Activated T-cell treated with anti-CD3 and anti-CD28 coated beads, Interleukin-2, amount 50 U/mL, for 72 hours (primary cell): ENCODE measurements at places on chromosomes 1 and 21. TPM values are rescaled to one million over a fixed set of nuclear protein-coding genes. Genes with fewer than 3 reads are reported as not detected.

- DNase-seq = no peak
Observed at GRCh38 chr1:248691567-248692155, 10.9 kb downstream of the OR14I1 start.

- DNase-seq = no peak
Observed at GRCh38 chr1:209512821-209513220, 70.7 kb upstream of the CAMK1G start.

- DNase-seq = peak; percentile 24
Observed at GRCh38 chr1:4655674-4656532, 1.5 kb downstream of the AJAP1 start.

DNA sequence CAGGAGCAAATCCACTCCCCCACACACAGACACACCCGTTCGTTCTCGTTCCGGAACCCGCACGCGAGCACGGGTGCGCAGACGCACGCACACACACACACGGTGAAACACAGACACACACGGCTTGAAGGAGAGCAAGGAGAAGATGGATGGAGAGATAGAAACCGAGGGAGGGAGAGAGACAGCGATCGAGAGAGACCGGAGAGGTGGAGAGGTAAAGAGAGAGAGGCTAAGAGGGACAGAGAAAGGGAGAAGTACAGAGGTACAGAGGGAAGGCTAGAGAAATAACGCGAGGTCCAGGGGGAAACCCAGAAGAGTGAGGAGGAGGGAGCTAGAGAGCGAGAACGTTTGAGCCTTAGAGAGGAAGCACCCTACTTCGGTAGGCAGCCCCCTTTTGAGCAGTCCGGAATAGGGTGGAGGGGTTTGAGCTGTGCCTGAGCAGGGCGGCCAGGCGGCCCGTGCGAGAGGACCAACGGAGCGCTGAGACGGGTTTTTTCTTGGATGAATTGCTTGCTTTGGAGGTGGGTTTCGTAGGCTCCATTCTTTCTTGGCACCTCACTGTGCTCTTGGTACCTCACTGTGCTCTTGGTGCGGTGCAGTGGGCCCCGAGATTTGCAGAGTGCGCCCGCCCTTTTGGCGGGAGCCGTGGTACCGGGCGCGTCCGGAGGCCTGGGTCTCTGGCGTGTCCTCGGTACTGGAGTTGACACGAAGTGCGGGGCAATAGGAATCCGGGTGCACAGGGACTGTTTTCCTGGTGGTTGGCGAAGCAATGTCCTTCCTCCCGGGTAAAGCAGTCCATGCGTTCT is 88.4 kb upstream of the RHOU start:
- DNase-seq = peak; percentile 49

Gene TPTE
- 0.26 TPM for total RNA-seq

Gene VWA1
- total RNA-seq = 1.4 TPM

Gene ZCCHC17
- total RNA-seq = 27.3 TPM

DNA sequence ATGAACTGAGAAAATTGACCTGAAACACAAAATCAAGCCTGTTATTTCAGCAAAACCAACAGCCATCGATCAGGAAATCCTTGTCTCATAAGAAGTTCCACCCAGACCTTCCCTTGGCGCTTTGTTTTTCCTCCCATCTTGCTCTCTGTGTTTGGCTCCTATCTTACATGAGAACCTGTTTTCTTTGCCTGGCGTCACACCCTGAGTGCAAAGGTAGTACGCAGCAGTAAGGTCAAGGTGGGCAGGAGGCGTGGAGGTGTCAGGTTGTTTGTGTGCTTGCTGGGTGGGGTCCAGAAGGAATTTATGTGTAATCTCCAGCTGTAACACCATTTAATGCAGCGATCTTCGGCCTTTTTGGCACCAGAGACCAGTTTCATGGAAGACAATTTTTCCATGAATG is 50.5 kb downstream of the C1orf21 start:
- no peak for DNase-seq

- DNase-seq = no peak
Observed at GRCh38 chr1:26081267-26082019, 14.0 kb upstream of the TRIM63 start.

DNA sequence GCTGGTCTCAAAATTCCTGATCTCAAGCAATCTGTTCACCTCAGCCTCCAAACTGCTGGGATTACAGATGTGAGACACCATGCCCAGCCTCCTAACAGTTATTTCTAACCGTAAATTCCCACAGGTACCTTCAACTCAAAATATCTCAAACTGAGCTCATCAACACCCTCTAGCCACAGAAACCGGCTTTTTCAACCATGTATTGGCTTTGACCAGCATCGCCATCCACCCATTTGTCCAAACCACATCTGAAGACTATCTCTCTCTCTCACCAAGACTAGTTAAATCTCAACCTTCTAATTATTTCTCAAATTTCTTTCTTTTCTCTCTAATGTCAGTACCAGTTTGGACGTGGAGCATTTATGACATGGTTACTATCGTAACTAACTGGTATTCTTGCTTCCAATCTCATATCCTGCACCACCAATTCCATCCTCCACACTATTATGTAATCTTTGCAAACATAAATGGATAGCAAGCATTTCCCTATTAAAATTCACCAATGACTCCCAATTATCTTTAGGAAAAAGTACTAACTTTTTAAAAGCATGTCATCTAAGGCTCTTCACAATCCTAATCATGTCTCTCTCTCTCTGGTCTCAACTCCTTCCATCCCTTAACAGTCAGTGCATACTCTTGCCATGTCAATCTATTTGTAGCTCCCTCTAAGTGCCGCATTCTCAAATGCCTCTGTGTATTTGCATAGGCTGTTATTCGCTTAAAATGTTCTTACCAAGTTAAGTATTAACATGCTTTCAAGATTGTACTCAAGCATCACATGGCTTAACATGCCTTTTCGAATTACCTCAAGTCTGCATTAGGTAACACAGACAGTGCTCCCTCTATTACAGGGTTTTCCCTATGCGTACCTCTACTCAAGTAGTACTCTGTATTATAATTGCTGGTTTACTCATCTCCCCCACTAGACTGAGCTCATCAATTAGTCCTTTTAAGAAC is 18.1 kb downstream of the RSBN1 start:
- DNase-seq = no peak

Gene NUP210L
- total RNA-seq = 0.14 TPM

DNA sequence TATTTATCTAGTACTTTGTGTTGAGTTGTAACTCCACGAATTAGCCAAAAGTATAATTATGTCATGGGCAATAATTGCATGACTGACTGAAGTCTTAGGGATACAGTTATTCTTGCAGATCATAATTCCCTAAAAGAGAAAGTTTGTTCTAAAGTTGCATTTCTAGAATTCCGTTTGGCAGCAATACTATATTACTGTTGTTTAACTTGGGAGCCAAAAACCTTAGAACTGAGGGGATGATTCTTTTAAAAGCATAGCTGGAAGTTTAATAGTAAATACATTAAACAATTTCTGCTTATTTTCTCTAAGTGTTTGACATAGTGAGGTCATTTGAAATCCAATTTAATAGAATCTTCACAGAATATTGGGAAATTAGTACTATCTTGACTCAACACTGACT is 356.4 kb upstream of the ADAMTS5 start:
- no peak for DNase-seq

Gene PCP4L1
- 1.2 TPM for total RNA-seq

DNA sequence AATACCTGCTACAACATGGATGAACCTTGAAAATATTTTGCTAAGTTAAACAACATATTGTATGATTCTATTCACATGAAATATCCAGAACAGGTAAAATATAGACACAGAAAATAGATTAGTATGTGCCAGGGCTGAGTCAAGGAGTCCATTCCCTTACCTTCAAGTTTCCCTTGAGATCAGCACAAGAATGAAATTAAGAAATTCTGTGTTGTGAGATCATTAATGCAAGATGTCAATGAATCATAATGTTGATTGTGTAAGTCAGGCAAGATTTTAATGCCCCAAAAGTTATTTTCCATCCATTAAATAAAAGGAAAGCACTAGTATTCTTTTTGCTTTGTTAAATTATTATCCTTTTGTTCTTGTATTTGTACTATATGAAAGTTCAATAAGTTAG is 139.4 kb downstream of the MRPL39 start:
- no peak for DNase-seq

DNA sequence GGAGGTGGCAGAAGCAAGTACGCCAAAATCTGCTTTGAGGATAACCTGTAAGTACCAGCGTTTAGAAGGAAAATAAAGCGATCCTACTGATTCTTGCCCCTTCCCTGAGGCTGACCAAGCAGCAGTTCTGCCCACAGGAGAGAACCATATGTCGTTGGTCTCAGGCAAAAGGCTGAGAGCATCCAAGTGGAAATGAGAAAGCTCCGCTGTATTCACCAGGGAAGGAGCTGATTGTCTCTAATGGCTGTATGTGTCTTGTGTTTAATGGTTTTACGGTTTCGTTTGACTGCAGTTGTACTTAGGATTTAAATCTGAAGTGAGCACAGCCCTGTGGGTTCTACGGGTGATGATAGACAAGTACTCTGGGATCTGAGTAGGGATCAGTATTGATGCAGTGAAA is 21.9 kb downstream of the FAM3B start:
- DNase-seq = no peak

DNA sequence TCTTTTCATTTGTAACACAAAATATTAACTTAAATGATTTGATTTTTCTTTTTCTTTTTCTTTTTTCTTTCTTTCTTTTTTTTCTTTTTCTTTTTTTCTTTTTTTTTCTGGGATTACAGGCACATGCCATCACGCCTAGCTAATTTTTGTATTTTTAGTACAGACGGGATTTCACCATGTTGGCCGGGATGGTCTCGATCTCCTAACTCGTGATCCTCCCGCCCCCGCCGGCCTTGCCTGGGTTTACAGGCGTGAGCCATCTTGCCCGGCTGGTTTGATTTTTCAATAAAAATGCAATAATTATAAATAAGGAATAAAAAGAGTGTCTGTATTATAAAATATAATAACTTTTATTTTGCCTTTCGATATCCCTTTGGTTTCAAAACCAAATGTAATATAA is 146.7 kb upstream of the RGS18 start:
- no peak for DNase-seq

DNA sequence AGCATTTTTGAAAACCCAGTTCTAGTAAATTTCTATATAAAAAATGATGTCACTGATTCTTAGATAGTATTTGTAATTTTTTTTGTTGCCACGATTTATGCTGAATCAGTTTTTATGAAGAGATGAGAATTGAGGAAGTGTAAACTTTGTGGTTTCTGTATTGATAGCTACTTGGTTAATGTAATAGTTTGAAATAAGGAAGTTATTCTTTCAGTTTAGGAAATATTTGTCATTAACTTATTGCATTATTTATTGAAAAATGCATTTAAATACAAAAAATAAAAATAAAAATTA is 97.8 kb downstream of the ZFYVE9 start:
- no peak for DNase-seq

Gene GPR25
- not detected for total RNA-seq

Gene AMPD2
- 79.2 TPM for total RNA-seq

GRCh38 chr1:145730900-145731299 is 11.6 kb downstream of the CD160 start:
- DNase-seq = no peak

DNA sequence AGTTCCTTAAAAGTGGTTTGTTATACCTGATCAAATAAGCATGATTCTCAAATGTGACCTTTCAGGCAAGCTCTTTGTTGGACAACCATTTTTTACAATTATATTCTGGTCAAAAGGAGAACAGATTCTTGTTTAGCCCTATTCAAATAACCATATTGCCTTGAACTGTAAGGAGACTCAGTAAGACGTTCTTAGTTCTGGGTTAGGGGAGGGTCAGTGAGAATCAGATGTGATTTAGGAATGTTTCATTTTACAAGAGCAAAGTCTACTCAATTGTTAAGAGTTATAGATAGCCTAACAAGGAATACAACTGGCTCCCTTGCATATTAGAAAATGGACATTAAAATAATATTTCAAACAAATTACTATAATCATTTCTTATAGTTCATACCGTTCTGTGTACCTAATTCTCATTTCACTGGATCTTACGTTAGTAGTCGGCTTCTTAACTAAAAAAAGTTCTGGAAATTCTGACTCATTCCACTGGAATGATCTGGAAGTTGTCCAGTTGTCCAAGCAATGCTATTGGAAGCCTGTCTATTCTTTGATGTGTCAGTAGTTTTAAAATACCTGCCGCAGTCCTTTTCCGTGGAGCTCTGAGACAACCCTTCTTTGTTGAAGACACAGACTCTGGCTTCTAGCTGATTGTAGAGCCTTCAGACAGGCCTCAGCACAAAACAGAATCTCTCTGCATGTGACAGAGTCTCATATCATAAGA is 88.8 kb downstream of the MAST2 start:
- no peak for DNase-seq

Gene OR10J1
- total RNA-seq = not detected

DNA sequence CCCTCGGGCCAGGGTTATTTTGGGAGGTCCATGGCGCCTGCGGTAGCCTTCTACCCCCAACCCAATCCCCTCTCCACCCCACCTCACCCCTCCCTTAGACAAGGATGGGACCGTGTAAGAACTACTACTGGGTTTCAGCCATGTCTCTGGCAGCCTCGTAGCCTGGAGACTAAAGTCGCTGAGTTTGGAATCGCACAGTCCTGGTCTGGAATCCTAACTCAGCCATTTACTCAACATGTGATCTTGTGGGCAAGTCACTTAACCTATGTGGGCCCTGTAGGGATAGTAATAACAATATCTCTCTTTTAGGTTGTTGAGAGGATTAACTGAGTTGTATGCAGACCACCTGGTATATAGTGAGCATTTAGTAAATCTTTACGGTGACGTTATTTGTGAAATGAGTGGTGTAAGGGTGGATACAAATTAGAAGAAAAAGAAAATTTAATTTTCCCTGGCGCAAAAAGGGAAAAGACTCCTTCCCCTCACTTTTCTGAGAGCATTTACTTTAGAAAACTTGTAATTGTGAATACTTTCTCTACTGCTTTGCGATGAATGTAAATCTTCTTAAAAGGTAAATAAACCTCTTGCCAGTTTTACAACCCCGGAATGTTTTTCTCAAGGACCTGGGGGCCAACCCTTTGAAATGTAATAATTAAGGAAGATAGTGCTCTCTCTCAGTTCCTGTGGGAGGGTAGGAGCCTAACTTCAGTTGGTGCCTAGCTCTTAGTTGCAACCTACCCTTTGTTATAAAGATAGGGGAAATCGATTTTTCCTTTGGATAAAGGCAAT is 615 bp upstream of the MRPS15 start:
- no peak for DNase-seq

- no peak for DNase-seq
Observed at GRCh38 chr21:15749082-15749860, 19.5 kb downstream of the USP25 start.

DNA sequence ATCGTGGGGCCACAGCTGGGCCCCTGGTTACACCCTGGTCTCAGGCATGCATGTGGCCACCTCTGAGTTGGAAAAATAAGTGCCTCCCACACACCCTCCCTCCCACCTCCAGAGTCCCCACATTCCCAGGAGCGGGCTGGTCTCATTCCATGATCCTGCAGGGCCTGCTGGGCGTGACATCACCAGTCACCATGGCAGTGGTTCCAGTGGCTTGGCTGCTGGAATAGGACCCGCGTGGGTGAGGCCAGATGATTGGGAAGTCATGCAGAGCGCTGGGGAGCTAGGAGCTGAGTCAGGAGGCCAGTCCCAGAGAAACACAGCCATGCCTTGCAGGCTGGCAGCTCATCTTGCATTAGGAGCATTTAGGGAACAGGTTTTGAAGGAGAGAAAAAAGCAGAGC is 125.4 kb upstream of the TMEM51 start:
- no peak for DNase-seq
